IMR-90 (cell line): ENCODE measurements at places on chromosomes 4 and X. TPM values are rescaled to one million over a fixed set of nuclear protein-coding genes. Genes with fewer than 3 reads are reported as not detected.

DNA sequence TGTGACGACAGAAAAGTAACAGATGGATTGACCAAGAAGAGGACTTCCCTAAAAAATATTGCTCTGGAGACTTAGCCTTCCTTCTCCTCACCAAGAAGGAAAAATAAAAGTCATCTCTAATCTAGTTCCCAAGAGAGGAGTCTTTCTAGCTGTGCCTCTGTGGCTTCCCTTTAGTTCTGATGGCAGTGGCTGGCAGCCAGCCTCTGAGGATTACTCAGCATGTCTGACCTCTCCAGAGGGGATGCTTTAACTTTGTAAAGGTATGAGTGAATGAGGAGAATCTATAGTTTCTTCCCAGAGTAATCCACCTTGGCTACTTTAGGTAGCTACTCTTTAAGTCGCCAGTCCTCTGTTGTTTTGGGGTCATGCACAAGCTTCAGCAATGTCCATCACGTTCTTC lies 163.9 kb upstream of the KIT start:
- no peaks in the 10 kb centered on the region; the same call in 1 of the 2 replicates for H3K27me3 ChIP-seq
- no peak overlapping the region for H3K27ac ChIP-seq
- peaks cover 7% of the 10 kb centered on the region; the same call in 1 of the 2 replicates for H3K4me1 ChIP-seq

GRCh38 chr4:106277140-106277675 lies 38.8 kb downstream of the TBCK start:
- peaks cover 5% of the 10 kb centered on the region; the same call in 1 of the 2 replicates for H3K36me3 ChIP-seq
- no peak overlapping the region for H3K27ac ChIP-seq
- peaks cover 2% of the 10 kb centered on the region; the same call in 1 of the 2 replicates for H3K4me1 ChIP-seq
- no peak overlapping the region for H3K4me3 ChIP-seq

GRCh38 chrX:22395372-22395771 lies 122.7 kb downstream of the CBLL2 start:
- no peak overlapping the region for H3K27ac ChIP-seq
- no peak overlapping the region for H3K4me3 ChIP-seq
- peaks cover 5% of the 10 kb centered on the region for H3K4me1 ChIP-seq
- H3K36me3 ChIP-seq = no peaks in the 10 kb centered on the region
- H3K27me3 ChIP-seq = no peaks in the 10 kb centered on the region
- DNase-seq = peak; percentile 59

- no peaks in the 10 kb centered on the region for H3K4me1 ChIP-seq
- H3K4me3 ChIP-seq = no peak overlapping the region
- no peak for DNase-seq
- H3K27ac ChIP-seq = no peak overlapping the region
Measured at GRCh38 chrX:43530837-43531236, 125.3 kb upstream of the MAOA start.

GRCh38 chr4:174553828-174554227 lies 31.5 kb upstream of the HPGD start:
- H3K4me3 ChIP-seq = no peak overlapping the region
- DNase-seq = no peak
- no peaks in the 10 kb centered on the region for H3K4me1 ChIP-seq

DNA sequence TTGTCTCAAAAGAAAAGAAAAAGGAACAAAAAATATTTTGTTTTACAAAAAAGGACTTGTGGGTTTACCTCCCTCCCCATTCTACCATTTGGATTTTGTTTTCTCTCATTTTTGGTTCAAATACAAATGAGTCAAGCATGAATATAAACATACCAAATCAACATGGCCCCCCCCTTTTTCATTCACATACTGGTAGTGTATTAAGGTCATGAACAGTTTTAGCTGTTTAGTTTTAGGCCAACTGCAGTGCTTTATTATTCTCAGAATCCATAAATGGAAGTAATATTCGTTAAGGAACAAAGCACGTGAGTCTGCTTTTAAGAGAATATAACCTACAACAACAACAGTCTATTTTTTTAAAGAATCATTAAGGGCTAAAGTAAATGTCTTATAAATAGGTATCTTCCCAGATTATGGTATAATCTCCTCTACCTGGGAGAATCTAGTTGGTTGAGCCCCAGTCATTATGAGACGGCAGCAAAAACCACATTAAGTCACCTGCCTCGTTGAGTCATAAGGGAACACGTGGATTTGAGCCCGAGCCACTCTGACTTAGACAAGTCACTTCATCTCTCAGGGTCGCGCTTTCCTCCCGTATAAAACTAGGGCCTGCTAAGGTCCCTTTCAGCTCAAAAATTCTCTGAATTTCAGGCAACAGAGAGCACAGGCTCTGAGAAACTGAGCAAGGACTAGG lies 26.7 kb downstream of the BCLAF3 start:
- H3K27me3 ChIP-seq = no peaks in the 10 kb centered on the region
- no peak overlapping the region for H3K4me3 ChIP-seq
- no peak for DNase-seq
- no peak overlapping the region for H3K27ac ChIP-seq

GRCh38 chr4:47643845-47644244 lies 158.8 kb downstream of the ATP10D start:
- DNase-seq = no peak
- peaks cover 2% of the 10 kb centered on the region; the same call in 1 of the 2 replicates for H3K4me1 ChIP-seq
- no peak overlapping the region for H3K4me3 ChIP-seq
- H3K27ac ChIP-seq = no peak overlapping the region

- H3K27ac ChIP-seq = no peak overlapping the region
- no peaks in the 10 kb centered on the region for H3K36me3 ChIP-seq
- H3K4me3 ChIP-seq = no peak overlapping the region
Measured at GRCh38 chr4:93394545-93395081, 433.9 kb upstream of the ATOH1 start.

- peak; percentile 82 for DNase-seq
- H3K4me3 ChIP-seq = no peak overlapping the region
- no peaks in the 10 kb centered on the region for H3K36me3 ChIP-seq
- H3K27ac ChIP-seq = no peak overlapping the region
- no peaks in the 10 kb centered on the region for H3K27me3 ChIP-seq
- peaks cover 16% of the 10 kb centered on the region for H3K4me1 ChIP-seq
Measured at GRCh38 chr4:118969359-118969758, 80.7 kb downstream of the SYNPO2 start.

Gene XKRX
- total RNA-seq = 0.83 and 0.90 TPM in 2 replicates

Gene APBB2
- total RNA-seq = 64.7 and 75.5 TPM in 2 replicates
